Activated naive CD4-positive, alpha-beta T cell (primary cell): ENCODE measurements at places on chromosomes 12 and 14.

- DNase-seq: no peak
These were observed 162.7 kb downstream of the ETV6 start for GRCh38 chr12:11812241-11812585.

DNA sequence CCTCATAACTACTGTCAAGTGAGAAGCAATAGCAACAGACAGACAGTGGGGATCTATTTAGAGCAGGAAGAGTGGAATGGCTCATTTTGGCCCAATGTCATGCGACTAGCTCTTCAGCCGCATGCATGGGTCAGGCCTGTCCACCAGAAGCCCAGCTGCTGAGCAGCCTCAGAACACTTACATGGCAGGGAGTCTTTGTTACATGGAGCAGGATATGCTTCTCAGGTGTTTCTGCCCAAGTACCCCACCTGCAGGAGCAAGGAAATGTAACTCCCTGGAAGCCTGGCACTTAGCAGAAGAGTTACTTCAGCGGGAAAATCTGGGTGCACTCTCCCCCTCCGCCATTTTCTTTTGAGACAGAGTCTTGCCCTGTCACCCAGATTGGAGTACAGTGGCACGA lies 73.5 kb upstream of the ARHGAP5 start:
- DNase-seq: no peak

DNA sequence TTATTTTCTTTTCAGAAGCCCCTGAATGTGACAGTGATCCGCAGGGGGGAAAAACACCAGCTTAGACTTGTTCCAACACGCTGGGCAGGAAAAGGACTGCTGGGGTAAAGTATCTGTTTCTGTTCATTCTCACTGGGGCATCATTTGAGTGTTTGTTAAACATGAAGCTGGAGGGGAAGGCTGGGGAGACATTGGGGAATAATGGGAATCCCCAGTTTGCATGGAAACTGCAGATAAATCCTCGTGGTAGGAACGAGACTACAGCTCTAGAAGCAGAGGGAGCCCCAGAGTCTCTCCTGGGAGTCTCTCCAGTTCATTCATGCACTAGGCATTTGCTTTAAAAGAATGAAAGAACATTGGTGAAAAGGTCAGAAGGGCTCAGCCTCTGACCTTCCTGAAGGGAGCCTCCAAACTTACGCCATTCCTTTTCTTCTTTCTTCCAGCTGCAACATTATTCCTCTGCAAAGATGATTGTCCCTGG lies 2.5 kb upstream of the CFAP251 start:
- no peak for DNase-seq

GRCh38 chr14:70014406-70015095 lies 135.3 kb downstream of the SMOC1 start:
- no peak for DNase-seq

- DNase-seq: no peak
These were observed 497.6 kb downstream of the RMST start for GRCh38 chr12:97960225-97960624.

DNA sequence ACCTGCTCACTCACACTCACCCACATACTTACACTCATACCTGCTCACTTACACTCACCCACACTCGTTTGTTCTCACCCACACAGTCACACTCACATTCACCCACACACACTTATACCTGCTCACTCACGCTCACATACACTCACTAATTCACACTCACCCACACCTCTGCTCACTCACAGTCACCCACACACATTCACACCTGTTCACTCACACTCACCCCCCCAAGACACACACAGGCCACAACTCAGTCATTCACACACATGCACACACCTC lies 436.2 kb downstream of the BCL11B start:
- DNase-seq: no peak

- DNase-seq: no peak
These were observed 9.7 kb upstream of the FOS start for GRCh38 chr14:75268633-75269550.

DNA sequence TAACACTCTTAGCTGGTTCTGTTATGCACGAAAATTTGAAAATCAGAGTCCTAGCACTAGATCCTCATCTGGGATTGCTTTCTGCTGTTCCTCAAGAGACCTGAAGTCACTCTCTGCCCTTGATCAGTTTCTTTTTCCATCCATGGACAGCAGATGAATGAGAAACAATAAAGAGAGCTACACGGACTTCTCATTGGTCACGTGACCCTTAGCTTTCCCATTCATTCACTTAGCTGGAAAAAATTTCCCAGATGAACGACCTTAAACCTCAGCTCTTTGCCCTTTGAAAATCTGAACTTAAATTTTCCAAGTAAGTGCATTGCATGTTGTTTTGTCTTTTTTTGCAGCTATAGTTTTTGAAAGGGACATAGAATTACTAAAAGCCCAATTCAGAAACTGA lies 27.2 kb upstream of the RGS6 start:
- no peak for DNase-seq
